CD4-positive, alpha-beta T cell treated with Interferon alpha-2 for 1 hour (primary cell): ENCODE measurements at places on chromosomes 13 and 19.

GRCh38 chr13:96011291-96011872 lies 41.8 kb downstream of the UGGT2 start:
- no peak for DNase-seq

DNA sequence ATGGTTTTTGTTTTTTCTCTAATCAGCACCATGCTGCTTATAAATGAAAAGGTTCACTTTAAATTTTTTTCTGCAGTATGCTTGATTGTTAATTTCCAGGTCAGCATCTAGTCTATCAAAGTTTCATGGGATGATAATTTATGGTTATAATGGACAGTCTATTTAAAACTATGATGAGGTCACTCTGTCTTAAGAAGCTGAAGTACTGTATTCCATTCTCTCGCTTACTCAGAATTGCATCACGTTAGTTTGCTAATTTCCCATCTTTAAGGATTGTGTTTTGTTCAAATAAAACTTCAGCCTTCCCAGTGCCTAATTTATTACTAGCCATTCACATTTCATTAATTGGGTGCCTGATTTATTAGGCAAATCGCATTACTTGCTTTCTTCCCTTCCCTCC lies 94.3 kb downstream of the GPC6 start:
- no peak for DNase-seq

DNA sequence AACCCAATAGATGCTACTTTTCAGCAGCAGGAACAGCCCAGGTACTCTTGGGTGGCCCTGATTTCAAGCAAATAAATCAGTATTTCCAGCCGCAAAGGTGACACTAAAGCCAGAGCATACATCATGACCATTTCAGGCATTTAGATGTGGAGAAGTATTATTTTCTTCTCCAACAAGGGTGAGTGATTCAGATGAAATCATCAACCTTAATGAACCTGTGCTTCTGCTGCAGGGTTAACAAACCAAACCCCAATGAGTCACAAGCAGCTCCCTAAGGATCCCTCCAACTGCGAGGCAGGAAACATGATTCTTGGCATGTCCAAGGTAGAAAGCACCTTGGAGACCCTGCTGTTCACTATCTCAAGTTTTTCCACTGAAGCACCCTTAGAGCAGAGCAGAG lies 32.7 kb downstream of the MBNL2 start:
- DNase-seq = no peak

DNA sequence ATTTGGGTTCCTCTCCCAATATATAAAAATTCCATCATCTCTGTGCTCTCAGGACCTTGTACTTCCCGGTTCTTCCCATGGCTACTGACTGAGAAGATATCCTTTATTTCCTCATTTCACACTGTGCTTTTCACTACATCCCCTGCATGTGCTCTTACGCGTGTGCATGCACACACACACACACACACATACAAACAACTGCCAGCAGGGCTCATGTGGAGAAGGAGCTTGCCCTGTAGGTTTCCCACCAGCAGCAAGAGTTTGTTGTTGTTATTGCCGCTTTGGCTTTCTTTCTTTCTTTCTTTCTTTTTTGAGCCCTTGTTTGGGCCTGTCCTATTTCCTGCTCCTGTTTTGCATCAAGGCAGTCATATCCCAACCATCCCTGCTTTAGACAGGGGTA lies 43.6 kb downstream of the TEX26 start:
- DNase-seq = no peak

- no peak for DNase-seq
Observed at GRCh38 chr13:45207319-45207718, 6.5 kb upstream of the KCTD4 start.

GRCh38 chr19:10763828-10764339 lies 46.0 kb downstream of the DNM2 start:
- no peak for DNase-seq

DNA sequence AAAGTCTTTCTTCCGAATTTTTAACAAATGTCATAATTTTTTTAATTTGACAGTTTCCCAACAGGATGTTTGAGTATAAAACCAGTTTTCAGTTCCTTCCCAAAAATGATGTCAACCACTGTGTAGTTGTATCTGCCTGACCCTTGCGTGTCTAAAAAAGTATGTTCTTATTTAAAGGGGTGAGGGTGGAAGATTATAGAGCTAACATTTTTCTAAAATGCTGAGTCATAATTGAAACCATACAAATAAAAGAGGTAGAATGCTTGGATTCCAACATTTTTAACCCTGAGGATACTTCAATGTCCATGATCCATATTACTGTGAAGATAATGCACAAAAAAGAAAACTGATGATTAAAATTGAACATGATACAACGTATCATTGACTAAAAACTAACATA lies 1388.8 kb downstream of the UQCRFS1 start:
- no peak for DNase-seq

GRCh38 chr13:54018485-54018884 lies 989.9 kb downstream of the OLFM4 start:
- no peak for DNase-seq

GRCh38 chr13:109778102-109778542 lies 8.3 kb downstream of the IRS2 start:
- no peak for DNase-seq

DNA sequence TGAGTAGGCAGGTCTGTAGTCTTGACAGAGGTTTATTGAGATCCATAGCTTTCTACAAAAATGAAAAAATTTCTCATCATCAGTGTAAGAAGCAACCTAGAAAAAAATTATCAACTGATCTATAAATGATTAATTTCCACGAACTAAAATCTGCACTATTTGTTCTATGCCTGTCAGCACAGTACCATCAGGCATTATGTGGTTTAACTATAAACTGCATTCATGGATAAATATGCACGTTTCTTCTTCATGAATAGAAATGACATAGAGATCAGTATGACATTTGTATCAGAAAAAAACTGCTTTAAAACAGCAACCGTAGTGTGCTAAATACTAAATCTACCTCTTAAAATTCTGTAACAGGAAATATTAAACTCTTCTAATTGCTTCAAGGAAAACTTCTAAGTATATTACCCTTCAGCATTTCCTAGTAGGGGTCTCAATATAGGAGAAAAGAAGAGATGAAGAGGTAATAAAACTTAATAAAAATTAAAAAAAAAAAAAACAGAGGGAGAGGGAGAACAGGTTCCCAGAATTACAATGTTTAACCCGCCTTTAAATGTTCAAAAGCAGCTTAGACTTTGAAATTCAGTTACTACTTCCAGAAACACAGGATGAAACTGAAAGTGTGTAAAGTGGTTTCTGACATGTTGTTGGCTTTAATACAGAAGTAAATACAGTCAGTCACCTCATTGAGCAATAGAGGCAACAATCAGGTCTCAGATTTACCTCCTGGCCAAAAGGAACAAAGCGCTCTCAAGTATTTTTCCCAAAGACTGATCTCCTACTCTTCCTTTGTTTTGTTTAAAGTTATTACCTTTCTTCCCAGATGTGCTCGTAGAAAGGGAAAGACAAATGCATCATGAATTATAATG lies 144.4 kb downstream of the DIAPH3 start:
- DNase-seq = no peak

DNA sequence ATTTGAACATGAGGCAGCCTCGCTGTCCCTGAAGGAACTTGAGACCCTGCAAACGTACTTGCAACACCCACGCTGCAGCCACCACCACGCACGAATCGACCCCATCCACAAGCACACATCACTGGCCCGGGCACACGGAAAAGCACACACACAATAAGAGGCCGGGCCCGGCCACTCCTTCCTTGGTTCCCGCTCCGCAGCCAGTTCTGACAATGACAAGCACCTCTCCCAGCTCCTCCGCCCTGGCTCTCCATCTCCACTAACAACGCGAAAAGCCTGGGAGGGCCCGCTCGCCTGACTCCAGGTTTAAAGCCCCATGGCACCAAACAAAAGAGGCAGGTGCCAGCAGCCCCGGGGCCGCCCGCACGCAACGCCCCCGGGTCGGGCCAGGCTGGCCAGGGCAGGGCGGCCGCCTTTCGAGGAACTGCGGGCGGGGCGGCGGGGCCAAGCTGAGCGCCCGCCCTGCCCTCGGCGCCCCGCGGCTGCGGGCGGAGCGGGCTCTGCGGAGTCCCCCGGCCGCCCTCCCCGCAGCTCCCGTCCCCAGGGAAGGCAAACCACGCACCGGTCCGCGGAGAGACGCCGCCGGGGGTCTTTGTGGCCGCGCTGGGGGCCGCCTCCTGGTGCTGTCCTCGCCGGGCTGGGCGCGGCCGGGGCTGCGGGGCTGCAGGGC lies 495 bp downstream of the DCLK1 start:
- DNase-seq = no peak

DNA sequence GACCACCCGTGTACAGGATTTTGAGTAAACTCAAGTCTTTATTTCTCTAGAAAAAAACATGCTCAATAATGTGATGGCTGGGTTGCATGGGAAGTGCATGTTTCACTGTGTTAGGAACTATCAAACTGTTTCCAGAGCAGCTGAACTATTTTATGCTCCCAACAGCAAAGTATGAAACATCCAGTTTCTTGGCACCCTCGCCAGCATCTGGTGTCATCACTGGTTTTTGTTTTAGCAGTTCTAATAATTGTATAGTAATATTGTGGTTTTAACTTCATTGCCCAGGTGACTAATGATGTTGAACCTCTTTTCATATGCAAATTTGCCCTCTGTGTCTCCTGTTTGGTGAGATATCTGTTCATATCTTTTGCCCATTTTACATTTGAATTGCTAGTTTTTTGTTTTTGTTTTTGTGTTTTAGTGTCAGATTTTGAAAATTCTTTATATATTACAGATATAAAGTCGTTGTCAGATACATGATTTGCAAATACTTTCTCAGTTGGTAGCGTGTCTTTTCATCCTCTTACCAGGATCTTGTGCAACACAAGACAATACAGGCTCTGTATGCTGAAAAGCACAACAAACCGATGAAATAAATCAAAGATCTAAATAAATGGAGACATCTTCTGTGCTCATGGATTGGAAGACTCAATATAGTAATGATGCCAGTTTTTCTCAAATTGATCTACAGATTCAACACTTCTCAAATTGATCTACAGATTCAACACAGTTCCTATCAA lies 87.8 kb downstream of the IPO5 start:
- DNase-seq = no peak
